Ecto neural progenitor cell (in vitro differentiated cells): ENCODE measurements at places on chromosomes 16 and 17.

DNA sequence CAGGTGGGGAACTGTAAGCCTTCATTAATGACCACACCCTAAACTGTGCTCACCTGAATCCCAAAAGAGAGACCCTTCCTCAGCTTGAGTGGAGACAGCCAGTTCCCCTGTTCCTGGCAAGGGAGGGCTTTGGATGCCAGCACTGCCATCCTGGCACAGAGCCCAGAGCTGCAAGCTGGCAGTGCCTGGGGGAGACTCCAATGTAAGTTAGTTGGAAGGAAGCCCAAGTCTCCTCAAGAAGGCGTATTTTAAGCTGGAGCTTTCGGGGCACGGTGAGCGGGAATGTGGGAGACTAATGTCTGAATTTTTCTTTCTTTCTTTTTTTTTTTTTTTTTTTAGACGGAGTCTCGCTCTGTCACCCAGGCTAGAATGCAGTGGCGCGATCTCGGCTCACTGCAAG, 4.7 kb downstream of the CDC42EP4 start:
- no peak for DNase-seq

DNA sequence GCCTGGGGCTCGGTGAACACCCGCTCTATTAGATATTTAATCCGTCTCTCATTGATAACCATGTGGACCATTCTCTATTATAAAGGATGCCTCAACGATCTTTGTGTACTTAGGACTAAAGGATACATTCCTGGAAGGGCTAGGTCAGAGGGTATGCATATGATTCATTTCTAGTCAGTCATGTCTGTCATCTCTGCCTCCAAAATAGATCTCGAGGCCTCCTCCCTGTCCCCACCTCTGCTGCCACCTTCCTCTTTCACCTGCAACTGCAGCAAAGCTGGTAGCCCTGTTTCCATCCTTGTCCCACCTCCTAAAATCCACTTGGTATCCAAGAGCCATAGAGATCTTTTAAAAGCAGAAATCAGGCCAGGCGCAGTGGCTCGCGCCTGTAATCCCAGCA, 121.5 kb downstream of the KATNIP start:
- no peak for DNase-seq

DNA sequence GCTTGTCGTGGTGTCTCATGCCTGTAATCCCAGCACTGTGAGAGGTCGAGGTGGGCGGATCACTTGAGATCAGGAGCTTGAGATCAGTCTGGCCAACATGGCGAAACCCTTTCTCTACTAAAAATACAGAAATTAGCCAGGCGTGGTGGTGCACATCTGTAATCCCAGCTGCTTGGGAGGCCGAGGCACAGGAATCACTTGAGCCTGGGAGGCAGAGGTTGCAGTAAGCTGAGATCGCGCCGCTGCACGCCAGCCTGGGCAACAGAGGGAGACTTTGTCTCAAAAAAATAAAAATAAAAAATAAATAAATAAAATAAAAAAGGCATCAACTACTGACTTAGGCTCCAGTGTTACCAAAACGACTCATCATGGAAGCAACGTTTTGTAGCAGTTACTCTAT, 115.5 kb downstream of the PLCG2 start:
- no peak for DNase-seq

- DNase-seq, result no peak
Measured at GRCh38 chr17:69716556-69716955, 302.1 kb downstream of the MAP2K6 start.

DNA sequence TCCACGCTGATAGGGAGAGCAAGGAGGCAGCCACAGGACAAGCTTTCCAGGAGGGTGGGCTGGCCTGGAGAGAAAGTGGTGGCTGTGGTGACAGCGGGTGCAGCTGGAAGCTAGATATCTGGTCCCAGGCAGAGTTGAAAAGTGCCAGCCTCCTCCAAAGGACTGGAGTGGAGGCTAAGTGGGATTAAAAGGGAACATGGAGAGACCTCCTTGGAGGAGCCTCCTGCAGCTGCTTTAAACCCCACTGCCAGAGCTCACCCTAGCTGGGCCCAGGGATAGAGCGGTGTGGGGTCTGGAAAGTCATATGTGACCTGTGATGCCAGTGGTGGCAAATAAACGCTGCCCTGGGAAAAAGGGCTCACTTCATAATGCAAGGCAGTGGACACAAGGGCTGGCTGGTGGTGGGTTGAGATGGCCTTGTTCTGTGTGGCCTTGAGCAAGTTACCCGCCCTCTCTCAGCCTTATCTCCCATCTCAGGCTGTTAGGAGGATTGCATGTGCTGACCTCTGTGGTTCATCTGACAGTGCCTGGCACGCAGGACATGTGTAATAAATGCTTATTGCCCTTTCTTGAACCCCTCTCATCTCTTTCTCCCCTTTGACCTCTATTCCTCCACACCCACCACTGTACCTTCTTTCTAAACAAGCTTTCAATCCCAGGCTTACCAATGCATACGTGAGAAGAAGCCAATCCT, 61.0 kb upstream of the LGALS9 start:
- DNase-seq, result no peak

DNA sequence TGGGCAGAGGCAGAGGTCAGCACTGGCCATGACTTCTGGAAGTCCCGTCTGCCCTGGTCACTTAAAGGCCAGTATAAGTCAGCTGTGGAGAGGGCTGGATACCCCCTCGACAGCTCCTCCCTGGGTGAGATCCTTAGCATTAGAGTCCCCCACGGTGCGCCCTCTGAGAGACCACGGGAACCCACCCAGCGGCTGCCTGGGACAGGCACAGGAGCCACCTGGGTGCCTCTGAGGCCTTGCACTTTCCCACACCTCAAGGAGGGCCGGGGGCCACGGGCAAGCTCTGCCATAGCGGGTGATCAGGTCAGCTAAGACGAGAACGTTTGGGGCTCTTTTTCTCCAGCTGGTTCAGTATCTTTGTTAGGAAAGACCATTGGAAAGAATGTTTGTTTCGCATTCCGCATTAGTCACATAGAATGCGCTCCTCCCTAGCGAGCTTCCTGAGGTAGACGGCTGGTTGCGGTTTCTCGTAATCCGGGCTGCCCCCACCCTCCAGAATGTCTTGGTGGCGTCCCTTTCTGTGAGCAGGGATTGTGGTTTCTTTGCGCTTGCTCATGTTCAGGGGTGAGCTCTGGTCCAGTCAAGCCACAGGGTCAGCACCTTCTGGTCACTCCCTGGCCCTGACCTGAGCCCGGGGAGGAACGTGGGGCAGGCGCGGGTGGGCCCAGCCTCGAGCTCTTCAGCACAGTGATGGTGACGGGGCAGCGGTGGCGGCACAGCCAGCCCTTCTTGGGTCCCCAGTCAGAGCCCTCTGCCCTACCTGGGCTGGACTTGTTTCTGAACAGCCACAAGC, 25.2 kb downstream of the NME3 start:
- DNase-seq, result no peak
